ENCODE measurements at places on chromosomes 5 and 9. TPM values are rescaled to one million over a fixed set of nuclear protein-coding genes. Genes with fewer than 3 reads are reported as not detected.
A peak's percentile ranks its signal among the peaks of the same experiment; 100 is the strongest.

DNA sequence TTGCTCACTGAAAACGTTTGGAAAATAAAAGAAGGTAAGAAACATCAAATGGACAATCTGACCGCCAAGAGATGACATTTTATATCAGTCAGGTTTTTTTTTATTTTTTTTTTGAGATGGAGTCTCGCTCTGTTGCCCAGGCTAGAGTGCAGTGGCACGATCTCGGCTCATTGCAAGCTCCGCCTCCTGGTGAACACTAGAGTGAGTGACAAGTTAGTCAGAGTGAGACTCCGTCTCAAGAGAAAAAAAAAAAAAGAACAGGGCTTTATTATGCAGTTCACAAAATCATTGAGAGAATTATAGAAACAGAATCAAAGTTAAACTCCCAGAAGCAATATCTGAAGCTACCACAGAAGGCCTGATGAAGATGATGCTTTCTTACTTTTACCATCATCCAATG lies 70.1 kb downstream of the DTWD2 start:
- DNase-seq: no peak

- no peak for DNase-seq
Measured at GRCh38 chr5:180296771-180297170, 4.9 kb upstream of the MAPK9 start.

- DNase-seq: no peak
Measured at GRCh38 chr5:154271936-154272514, 81.5 kb downstream of the GALNT10 start.

- no peak for DNase-seq
Measured at GRCh38 chr5:77791356-77791755, 15.2 kb upstream of the TBCA start.

GRCh38 chr5:150485693-150486401 lies 22.1 kb upstream of the NDST1 start:
- peak; percentile 76 for DNase-seq

GRCh38 chr5:78289911-78290310 lies 4.6 kb downstream of the AP3B1 start:
- DNase-seq: no peak

DNA sequence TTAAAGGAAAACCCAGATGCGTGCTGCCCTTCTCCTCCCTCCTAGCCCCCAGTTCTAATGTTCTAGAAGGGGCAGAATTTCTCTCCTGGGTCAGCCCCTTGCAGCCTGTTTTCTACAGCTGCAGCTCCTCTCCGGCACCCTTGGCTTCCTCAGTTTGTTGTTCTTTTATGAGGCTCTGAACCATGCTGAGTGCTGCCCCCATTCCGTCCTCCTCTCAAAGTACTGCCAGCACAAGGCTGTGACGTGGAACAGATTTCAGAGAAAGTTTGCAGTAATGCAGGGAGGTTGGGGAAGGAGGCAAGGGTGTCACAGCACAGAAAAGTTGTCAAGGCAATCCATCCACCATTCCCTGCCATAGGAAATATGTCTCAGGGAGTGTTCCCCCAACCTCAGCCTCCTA lies 63.3 kb downstream of the RGS3 start:
- no peak for DNase-seq

DNA sequence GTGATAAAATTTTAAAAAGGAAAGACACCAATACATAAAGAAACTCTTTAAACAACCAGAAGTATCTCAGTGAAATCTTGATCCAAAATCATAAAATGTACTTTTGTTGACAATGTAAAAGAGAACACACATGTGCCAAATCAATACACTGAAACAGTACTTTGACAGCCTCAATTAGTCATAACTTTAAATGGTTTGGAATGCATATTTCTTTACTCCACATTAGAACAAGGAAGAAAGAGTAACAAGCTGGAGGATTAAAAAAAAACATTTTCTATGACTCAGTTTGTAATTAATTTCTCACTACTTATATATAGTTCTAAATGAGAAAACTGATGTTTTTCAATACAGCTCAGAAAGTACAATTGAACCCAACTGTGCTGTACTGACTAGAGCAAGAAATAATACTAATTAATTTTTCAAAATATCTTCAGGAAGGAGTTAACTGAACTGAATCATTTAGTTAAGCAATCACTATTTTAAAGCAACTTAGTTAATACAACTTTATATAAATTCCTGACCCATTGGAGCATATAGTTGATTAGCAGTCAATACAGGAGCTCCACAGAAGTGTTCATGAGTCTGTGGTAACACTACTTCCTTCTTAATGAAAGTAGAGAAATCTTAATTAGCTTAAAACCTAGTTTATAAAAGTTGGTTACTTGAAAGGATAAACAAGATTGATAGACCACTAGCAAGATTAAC lies 101.0 kb downstream of the NR3C1 start:
- DNase-seq: no peak

DNA sequence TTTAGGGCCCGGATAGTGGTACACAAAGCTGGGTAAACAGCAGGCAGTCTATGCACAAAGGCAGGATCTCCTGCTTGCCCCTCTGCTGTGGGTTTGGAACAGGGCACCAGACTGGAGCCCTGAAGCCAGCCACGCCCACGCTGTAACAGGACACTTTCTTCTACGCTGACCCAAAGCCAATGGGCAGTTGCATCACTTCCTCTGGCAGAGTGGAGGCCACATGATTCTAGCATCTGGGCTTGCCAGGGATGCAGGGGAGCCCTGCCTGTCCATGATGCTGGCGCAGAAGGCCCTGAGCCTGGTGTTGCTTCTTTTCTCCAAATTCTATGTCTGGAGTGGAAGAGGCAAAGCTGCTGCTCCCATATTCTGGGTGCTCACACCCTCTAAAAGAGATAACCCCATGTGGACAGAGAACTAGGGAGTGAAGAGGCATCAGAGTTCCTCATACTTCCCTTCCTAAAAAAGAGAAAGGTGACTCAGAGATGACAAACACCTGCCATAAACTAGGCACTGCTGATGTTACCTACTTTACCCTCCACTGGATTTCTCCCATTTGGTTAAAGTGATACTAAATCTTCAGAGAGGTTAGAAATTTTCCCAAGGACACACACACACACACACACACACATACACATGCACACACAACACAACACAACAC lies 260.3 kb upstream of the KLF4 start:
- DNase-seq: peak; percentile 67

GRCh38 chr5:65855766-65856315 lies 70.5 kb upstream of the ERBIN start:
- no peak for DNase-seq

DNA sequence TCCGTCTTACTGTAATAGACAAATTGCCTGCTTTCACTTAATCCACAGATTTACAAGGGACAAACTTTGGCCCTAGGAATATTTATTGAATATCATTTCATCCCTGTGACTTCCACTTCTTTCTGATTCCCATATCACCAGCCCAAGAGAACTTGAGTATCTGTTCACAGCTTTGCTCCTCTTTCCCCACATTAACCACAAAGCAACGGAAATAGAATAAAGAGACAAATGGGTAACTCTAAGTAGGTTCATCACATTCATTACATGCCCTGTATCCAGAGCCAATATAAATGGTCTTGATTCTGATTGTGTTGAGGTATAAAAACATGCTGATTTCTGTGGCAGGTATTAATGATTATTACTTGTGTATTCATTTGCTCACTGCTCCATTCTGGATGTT lies 41.9 kb downstream of the TMEM252 start:
- no peak for DNase-seq

DNA sequence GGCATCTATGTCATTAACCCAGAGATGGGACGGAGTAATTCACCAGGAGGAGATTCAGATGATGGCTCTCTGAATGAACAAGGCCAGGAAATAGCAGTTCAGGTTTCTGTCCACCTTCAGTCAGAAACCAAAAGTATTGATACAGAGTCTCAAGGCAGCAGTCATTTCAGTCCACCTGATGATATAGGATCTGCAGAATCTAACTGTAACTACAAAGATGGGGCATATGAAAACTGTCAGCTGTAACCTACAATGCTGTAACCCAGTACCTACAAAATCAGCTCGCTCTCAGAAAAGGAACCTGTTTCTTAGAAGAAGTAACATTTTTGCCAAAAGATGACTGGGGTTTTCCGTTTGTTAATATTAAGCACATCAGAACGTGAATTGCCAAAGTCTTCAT lies 14.7 kb downstream of the MFAP3 start:
- DNase-seq: no peak

GRCh38 chr5:83527221-83527620 lies 55.7 kb downstream of the VCAN start:
- no peak for DNase-seq

GRCh38 chr5:115831163-115831768 lies 10.1 kb downstream of the ATG12 start:
- no peak for DNase-seq

DNA sequence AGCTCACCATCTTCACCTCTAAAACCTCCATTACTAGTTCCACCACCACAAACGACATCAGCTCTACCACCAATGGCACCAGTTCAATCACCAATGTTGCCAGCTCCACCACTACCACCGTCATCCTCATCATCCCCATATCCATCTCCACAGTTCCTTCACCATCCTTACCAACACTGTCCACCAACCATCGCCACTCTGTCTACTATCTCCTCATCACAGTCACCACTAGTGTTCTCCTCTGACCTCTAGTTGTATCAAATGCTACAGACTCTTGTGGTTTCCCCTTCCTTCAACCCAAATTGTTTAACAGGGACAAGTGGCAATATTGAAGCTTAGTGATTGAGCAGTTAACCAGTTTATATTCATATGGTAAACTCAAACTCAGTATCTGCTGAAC lies 182.6 kb downstream of the CAAP1 start:
- no peak for DNase-seq

C9 gene
- polyA plus RNA-seq: not detected

PCDHGB7 gene
- 17.1 TPM for polyA plus RNA-seq

FASTKD3 gene
- polyA plus RNA-seq: 22.2 TPM

SLC9A3 gene
- 3.9 TPM for polyA plus RNA-seq

ADGRD2 gene
- polyA plus RNA-seq: not detected

CCL28 gene
- polyA plus RNA-seq: 0.35 TPM

DCAF12 gene
- 62.2 TPM for polyA plus RNA-seq

TMEM252 gene
- 2.3 TPM for polyA plus RNA-seq

PLEKHG4B gene
- polyA plus RNA-seq: 13.6 TPM

FAM153A gene
- polyA plus RNA-seq: 0.31 TPM
